Tibial artery (tissue), 4 donors: ENCODE measurements at places on chromosomes 2 and 18.
A peak's percentile ranks its signal among the peaks of the same experiment; 100 is the strongest.

DNA sequence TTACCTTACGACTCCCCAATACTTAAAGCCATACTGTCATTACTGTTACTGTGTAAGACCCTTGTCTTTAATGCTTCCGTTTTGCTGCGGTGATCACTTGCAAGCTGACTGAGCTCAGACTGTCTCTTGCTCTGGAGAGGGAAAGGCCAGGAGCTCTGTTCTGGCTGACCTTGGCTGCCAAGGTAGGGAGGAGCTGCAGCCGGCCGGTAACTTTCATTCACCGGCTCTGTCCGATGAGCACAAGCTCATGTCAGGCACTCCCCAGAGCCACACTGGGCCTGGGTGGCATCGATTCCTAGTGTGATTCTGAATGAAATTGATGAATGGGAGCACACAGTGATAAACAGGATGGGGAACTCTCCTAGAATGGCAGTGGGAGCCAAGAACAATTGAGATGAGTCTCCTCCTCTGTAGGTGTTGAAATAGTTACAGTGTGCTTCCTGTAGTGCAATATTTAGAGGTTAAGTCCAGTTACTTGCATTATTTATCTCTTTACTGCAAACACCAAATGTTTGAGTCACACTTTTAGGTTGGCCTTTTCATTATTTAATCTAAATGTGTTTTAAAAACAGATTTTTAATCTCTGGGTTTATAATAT, 100.9 kb downstream of the ATP9B start:
- DNase-seq = no peak

GRCh38 chr2:56185101-56185581, 1.4 kb downstream of the CCDC85A start:
- no peak for DNase-seq

- DNase-seq = no peak
Observed at GRCh38 chr2:235142601-235143000, 190.8 kb downstream of the SH3BP4 start.

DNA sequence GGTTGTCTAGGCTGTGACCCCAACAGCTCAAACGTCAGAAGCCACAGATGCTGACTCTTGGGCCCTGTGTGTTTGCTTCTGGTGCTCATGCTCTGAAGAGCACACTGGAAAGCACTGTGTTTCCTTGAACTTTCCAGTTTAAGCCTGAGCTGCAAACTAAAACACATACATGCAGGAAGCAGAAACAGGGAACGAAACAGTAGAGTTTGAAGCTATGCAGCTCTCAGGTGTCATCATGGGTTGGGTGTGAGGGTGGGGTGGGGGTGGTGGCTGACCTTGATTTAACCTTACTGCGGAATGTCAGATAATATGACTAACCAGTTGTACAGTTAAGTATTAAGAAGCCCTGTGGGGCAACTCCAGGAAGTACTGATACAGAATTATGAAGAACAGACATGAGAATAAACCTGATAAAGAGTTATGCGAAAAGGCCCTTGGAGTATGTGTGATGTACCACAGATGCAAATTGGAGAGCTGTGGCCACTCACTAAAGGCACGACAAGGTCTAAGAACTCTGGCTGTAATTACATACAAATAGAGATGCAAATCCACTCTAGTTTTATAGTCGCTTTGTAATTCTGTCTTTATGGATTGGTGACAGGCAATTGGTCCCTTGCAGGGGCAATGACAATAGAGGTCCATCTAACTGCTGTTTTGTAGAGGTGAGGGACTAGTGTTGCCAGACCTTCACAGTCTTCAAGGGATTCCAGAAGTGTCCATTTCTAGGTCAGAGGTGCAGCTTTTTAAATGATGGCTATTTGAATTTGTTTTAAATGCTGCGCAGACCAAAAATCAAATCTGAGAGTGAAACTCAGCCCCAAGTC, 273.1 kb downstream of the NAPG start:
- no peak for DNase-seq

DNA sequence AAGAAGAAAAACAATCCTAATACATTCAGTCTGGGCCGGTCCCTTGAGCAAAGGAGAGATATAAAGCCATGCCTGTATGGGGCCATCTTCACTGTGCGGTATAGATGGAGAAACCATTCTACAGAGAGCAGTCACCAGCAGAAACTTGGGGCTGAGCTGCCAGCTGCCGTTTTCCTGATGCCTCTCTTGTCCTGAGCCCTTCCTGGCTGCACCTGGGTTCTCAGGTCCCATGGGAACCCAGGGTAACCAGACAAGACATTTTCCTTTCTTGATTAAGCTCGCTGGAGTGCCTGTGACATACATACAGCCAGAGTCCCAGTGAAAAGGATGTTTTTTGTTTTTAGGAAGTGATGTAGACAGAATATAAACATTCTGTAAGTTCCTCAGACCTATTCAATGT, 5.3 kb upstream of the METTL21A start:
- no peak for DNase-seq

DNA sequence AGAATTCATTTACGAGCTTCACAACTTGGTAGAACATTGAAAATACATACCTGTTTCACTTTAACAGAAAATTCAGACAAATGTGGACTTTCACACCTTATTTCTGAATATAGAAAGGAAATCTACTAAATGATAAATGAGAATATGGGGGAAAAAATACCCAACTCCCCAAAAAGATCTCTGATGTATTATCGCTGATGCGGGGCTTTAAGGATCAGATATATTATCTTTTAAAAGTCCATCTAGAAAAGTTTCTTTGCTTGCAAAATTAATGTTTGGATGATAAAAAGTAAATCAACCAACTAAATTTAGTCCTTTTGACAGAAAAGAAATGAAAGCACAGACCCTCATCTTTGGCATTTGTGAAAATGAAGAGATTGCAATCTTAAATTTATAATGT, 540.1 kb upstream of the CHAC2 start:
- no peak for DNase-seq

GRCh38 chr2:241762321-241762932, 14.2 kb upstream of the GAL3ST2 start:
- peak; percentile 9 for DNase-seq

DNA sequence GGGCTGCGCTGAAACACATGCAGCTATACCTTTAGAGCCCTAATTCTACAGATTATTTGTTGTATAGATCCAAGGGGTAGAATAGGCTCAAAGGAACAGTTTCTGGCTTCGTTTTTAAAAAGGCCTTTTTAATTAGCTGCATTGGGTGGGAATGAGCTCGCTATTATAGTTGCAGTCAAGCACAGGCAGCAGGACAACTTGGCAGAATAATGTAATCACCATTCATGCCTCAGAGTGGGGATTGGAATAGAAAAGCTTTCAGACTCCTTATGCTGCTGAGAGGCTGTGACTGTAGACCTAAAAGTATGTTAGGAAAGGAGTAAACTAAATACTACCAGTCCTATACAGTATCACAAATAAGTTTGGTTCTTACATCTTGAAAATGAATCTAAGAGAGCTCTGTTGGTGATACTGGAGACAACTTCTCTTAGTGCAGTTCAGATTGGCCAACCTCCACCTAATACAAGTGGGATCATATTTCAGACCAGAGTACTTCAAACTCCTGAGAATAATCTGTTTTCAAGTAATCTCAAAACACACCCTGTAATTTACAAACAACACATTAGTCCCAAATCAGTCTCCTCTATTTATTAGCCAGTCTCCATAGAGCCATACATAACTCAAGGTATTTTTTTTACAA, 121.4 kb downstream of the ANTXR1 start:
- DNase-seq = no peak

DNA sequence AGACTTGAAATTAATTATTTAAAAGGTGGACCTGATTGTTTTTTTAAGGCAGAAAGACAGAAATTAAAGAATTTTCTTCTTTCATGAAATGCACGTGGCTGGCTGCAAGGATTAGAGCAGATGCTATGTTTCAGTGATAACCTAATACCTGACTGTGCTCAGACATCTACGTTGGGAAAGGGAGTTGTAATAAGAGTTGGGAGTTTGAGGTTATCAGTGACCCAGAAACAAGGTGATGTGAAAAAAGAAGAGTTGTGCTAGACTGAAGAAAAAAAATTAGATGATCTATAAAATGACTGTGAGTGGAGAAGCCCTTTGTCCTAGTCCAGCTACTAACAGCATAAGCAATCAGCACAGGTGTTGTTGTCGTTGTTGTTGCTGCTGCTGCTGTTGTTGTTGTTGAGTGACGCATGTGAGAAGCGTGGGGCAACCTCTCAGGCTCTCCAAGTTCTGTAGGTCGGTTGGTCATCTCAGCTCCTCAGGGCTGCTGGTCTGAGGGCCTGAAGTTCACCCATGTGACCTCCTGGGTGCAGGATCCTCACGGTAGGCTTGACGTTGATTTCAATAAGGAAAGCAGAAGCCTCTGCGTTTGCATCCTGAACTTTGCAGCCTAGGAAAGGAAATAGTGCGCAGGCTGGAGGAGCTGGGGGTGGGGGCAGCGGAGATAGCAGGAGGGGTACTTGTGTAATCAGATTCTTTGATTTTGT, 7.6 kb downstream of the POU3F3 start:
- no peak for DNase-seq

- no peak for DNase-seq
Observed at GRCh38 chr2:119253114-119253702, 29.6 kb downstream of the STEAP3 start.

GRCh38 chr18:50218432-50219197, 23.7 kb upstream of the MYO5B start:
- DNase-seq = no peak

GRCh38 chr2:110735366-110735765, 3.0 kb downstream of the ACOXL start:
- DNase-seq = no peak

- DNase-seq = no peak
Observed at GRCh38 chr2:173117678-173118077, 42.0 kb downstream of the MAP3K20 start.

GRCh38 chr2:3293221-3293620, 84.4 kb downstream of the EIPR1 start:
- peak; percentile 32 for DNase-seq

DNA sequence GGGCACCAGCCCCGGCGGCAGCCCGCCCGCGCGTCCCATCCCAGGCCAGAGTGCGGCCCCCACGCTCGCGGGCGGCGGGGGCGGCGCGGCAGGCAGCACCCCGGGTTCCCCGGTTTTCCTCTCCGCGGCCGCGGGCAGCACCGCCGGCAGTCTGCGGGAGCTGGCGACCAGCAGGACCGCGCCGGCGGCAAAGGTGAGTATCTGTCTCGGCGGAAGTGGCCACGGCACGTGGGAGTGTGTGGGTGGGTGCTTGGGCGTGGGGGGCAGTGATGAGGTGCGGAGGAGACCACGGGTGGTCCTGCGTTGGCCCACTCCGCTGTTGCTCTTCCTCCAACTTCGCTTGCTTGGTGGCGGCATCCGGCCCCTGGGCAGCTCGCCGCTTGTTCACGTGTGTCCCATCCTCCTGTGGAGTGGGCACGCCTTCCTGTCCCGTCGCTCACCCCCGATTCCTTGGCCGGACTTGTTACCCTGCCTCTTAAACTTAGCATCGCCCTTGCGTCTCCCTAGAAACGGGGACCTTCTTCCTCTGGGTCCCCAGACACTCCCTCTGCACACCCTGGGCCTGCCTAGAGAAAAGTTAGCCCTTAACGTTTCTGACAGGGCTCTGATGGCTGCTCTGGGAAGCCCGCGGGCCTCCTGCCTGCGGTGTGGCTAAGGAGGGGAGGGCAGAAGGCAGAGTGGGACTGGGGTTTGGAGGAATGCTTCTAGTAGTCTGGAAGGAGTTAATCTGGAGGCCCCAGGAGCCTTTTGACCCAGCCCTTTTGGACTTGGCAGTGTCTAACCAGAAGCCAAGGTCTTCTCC, 1.1 kb downstream of the SH3RF3 start:
- DNase-seq = peak; percentile 76

DNA sequence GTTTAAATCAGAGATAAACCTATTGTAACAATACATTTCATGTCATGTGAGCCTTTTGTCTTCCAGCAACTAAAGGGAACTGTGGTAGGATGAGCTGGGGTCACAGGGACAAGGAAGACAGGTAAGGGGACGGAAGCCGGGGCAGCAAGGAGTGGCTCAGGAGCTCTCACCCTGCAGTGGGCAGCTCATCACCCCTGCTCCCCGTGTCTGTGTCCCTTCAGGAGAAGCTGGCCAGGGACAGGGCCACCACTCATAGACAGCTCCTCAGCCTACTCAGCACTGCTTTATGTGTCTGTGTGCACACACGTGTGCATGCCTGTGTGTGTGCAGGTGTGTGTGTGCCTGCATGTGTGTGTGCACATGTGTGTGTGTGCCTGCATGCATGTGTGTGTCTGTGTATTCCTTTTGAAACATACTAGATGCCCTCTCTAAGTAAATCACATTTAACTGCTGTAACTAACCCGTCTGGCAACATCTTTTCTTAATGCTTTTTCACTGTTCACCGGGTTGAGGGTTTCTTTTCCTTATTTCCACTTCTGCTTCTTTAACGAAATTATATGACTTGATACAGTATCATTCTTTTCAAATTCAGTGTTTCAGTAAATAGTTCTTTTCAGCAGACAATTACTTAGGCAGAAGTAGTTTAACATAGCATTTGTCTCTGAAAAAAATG, 44.2 kb downstream of the LRRFIP1 start:
- no peak for DNase-seq
